ENCODE measurements at places on chromosomes 7 and 10. TPM values are rescaled to one million over a fixed set of nuclear protein-coding genes. Genes with fewer than 3 reads are reported as not detected.

- DNase-seq: no peak
These were observed 50.6 kb upstream of the SMNDC1 start for GRCh38 chr10:110355141-110355831.

DNA sequence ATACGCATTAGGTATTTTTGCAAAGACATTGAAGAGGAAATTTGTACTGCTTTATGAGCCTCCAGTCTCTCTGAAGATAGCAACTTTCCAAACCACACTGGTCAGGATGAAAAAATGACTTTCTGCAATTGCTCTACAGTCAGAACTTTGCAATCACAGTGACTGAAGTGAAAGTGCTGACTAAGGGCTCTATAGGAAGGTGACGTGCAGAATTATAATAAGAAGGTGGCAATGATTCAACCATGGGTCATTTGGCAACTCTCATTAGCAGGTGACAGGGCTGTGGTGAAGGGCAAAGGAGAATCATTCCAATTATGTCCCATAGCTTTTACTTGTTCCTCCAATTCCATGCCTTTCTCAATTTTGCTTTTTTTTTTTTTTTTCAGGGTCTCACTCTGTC is 311.0 kb downstream of the ANKRD30A start:
- DNase-seq: no peak

GRCh38 chr10:90229486-90229885 is 528.1 kb downstream of the KIF20B start:
- DNase-seq: no peak

CYP3A4 gene
- 0.43 TPM for total RNA-seq

ICA1 gene
- total RNA-seq: 39.4 TPM

- DNase-seq: no peak
These were observed 441.7 kb downstream of the TYW1 start for GRCh38 chr7:67438198-67438882.

GRCh38 chr10:58052772-58053171 is 214.9 kb downstream of the IPMK start:
- no peak for DNase-seq

GPR26 gene
- total RNA-seq: not detected

NUDT5 gene
- 10.8 TPM for total RNA-seq

DNA sequence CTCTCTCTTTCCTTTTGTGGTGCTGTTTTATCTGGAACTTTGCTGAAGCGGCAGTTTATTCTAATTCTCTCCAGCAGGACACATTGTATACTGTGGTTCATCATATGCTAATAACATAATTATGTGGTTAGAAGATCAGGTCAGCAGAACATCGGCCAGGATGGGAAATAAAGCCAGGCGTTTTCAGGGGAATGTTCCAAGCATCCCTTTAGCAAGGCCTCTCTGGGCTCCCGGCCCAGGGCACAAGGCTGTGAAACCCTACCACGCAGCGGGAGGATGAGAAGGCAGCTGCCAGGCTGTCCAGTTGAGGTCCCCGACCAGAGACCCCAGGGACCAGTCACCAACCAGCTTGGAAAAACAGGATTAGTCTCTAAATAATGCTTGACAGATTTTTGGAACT is 112.2 kb upstream of the GALNT17 start:
- no peak for DNase-seq

- no peak for DNase-seq
These were observed 63.5 kb upstream of the ZNF746 start for GRCh38 chr7:149561072-149561471.

DNA sequence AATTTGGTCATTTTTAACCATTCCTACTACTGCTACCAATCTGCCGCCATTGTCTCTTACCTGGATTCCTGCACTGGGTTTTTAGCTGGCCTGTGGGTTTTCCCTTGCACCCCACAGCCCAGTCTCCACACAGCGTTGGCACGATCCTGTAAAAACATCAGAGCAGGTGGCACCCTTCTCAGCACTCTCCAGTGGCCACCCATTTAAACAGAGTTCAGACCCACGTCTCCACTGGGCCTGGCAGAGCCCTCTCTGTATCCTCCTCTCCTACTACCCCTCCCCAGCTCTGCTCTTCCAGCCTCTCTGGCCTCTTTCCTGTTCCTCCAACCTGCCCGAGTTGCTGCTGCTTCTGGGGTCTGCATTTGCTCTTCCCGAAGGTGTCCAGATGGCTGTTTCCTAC is 259.4 kb downstream of the SDK1 start:
- DNase-seq: no peak

- DNase-seq: no peak
These were observed 28.1 kb upstream of the HERPUD2 start for GRCh38 chr7:35723011-35723410.

- no peak for DNase-seq
These were observed 207.8 kb upstream of the ETV1 start for GRCh38 chr7:14197280-14197679.

- DNase-seq: no peak
These were observed 183.8 kb upstream of the TBX20 start for GRCh38 chr7:35437619-35438275.

MSS51 gene
- total RNA-seq: 0.47 TPM

GRCh38 chr7:83821866-83822265 is 172.9 kb upstream of the SEMA3E start:
- no peak for DNase-seq
